Activated T-cell treated with anti-CD3 and anti-CD28 coated beads, Interleukin-2, amount 50 U/mL, for 72 hours (primary cell): ENCODE measurements at places on chromosomes 2 and 18.
A peak's percentile ranks its signal among the peaks of the same experiment; 100 is the strongest.

DNA sequence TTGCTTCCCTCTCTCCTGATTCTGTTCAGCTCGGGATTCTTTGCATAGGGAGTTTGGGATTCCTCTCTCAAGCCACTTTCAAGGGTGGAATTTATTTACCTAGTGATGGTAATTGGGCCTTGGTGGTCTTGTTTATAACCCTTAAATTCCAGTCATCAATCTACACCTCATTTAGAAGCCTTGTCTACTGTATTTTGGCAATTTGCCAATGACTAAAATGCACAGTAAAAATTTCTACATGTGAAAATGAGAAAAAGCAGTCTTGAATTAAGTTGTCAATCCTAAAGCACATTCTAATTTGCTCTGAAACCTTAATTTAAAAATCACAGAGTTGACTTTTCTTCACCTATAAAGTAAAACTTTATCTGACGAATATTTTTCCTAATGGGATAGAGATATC lies 749.2 kb upstream of the CRIM1 start:
- no peak for DNase-seq

DNA sequence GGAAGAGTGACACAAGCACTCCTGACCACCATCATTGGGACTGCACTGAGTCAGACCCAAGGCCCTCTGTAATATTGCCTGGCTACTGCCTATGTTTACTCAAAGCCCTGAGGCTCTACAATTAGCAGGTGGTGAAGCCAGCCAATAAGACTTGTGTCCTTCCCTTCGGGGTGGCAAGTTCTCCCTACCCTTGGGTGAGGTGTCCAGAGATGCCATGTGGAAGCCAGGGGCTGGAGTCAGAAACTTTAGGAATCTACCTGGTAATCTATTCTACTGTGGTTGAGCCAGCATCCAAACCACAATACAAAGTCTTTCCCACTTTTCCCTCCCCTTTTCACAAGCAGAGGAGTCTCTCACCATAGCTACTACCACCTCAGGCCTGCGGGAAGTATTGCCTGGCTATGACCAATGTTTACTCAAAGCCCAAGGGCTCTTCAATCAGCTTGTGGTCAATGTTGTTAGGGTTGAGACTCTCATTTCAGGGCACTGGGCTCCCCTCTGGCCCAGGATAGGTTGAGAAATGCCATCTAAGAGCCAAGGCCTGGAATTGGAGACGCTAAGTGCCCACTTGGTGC lies 17.6 kb downstream of the DHRS9 start:
- no peak for DNase-seq

- DNase-seq, result no peak
Measured at GRCh38 chr2:86396291-86396785, 44.8 kb upstream of the KDM3A start.

GRCh38 chr18:69954719-69955480 lies 7.2 kb upstream of the CD226 start:
- DNase-seq, result no peak

- DNase-seq, result no peak
Measured at GRCh38 chr2:174673440-174673839, 75.8 kb upstream of the WIPF1 start.

DNA sequence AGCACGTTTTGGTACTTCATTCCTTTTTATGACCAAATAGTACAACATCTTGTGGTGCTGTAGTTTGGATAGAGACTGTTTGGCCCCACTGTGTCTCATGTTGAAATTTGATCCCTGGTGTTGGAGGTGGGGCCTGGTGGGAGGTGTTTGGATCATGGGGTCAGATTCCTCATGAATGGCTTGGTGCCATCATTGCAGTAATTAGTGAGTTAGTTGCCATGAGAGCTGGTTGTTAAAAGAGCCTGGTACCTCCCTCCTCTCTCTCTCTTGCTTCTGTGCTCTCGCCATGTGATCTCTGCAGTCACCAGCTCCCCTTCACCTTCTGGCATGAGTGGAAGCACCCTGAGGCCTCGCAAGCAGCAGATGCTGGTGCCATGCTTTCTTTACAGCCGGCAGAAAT lies 50.9 kb downstream of the NCAPH start:
- no peak for DNase-seq

DNA sequence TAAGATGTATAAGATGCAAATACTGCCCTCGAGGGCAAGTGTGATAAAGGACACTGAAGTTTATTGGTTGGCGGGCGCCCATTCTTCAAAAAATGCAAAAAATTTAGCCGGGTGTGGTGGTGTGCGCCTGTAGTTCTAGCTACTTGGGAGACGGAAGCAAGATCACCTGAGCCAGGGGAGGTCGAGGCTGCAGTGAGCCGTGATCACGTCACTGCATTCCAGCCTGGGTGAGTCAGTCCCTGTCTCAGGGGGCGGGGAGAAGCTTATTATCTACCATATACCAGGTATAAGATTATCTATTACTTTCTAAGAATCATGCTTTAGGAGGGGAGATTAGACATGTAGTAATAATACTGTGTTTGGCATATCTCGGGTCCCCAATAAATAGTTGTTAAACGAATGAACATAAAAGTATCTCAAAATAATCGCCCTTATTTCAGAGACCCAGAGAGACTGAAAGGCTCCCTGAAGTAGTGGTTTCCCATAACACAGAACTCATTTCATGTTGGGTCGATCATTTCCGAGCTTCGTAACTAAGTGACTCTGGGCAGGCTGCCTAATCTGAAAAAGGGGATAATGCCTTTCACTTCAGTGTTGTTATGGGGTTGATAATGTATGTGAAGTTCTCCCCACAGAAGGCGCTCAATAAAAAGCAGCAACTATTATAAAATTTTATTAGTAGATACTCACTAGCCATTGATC lies 1.2 kb upstream of the SELENOI start:
- peak; percentile 25 for DNase-seq

DNA sequence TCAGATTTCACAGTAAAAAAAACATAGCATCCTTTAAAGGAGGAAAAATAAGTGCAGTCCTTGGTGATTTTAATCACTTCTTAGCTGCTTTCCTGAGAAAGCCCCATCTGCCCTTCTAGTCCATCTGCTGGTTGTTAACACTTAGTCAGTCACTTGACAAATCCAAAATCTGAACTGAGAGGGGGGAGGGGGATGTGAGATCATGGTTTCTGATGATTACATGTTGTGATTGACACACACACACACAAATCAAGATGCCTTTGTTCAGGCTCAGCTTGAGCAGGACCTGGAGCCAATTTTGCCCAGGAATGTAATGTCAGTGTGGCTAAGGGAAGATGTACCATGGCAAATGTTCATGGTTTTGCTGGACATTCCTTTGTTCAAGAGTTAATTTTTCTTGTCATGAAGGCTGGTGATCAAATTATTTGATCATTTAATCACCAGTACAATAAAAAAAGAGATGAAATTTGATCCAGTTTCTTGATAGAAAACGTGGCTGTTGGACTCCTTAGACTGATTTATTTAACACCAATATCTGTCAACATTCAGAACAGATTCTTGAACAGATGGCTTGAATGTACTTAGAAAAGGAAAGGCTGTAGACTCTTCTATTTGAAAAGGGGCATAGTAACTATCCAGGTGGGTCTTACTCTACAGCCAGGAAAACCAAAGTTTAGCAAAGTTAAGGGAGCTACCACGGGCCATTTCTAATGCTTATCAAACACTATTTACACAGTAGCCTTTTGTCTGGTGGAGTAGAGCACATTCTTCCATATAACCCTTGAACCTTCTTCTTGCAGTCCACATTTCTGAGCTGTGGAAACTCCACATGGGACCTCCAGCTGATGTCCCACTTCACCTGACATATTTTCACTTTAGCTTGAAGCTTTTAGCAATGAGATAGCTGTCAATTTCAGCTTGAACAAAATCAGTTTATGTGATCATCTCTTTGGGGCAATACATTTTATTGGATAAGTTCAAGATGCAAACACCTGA lies 408.7 kb downstream of the PIK3C3 start:
- no peak for DNase-seq

GRCh38 chr2:42238644-42239288 lies 69.6 kb downstream of the EML4 start:
- DNase-seq, result peak; percentile 55

- no peak for DNase-seq
Measured at GRCh38 chr18:57787068-57787685, 15.9 kb downstream of the ATP8B1 start.

- DNase-seq, result no peak
Measured at GRCh38 chr2:218996937-218997336, 3.7 kb upstream of the CRYBA2 start.

DNA sequence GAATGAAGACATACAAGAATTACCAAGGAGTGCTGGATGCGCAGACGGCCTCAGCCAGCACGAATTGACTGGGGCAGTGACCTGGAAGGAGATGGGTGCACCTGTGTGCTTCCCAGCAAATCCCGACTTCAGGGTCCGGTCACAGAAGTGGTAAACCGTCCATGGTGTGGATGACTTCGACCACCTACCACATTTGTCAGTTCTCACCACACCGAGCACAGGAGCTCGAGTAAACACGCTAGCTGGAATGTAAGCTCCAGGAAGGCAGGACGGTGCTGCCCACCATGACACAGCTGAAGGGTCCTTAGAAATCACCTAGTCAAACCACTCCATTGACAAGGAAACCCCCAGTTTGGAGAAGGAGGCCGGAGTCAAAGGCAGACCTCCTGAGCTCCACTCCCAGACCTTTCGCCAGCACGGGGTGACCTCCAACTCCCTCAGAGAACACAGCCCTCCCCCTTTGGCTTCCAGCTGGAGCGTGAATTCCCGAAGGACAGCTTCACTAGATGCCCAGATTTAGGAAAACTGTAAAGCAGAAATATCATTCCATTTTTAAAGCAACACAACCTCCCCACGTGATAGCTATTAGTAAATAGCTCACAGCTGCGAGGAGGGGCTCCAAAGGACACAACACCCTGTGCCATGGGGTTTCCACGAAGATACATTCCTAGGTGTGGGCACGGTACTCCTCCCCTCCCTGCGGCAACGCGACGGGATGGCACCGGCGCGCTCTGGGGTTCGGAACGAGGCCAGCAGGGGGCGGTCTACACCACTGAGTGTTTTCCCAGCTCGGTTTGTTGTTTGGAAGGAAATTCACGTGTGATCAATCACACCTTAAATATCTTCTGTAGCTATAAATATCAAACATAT lies 34.1 kb upstream of the GNAL start:
- DNase-seq, result peak; percentile 68

- no peak for DNase-seq
Measured at GRCh38 chr2:174892546-174892945, 112.6 kb downstream of the CHN1 start.
